NCI-H1694 (cell line): ENCODE measurements at places on chromosomes 4 and X.

DNA sequence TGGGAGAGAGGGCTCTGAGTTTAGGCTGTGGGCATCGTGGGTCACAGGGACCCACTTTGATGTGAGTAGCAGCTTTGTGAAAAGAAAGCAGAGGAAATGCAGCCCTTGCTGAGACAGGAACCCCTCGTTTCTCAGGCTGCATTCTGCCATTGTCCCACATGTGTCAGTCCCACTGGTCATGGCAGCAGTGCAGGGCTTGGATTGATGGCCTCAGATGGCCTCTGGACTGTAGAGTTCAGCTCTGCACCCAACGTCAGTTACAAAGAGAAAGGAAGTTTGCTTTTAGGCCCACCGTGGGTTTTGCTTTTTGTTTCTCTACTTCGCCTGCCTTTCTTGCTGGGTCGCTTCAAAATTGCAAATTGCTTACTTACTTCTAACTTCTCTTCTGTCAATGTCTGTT, 248.3 kb upstream of the KLF3 start:
- DNase-seq, result no peak

GRCh38 chr4:80235451-80235850, 31.0 kb upstream of the FGF5 start:
- DNase-seq, result no peak

- DNase-seq, result no peak
Measured at GRCh38 chrX:103726477-103726876, 15.8 kb downstream of the TMEM31 start.

DNA sequence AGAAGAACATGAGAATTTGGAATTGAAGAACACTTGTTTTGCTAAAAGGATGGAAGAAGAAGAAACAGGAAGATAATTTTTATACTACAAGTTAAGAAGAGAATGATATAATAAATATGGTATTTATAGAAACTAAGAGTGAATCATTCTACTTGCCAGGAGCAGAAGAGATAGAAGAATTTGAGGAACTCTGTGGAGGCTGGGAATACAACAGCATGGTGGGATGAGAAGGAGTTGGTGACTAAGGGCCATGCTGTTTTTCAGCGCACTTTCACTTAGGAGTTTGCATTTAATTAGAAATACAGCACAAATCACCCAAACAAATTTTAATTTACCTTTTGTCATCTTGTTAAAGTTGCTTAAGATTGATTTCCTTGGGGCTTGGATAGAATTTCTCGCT, 20.5 kb downstream of the HADH start:
- no peak for DNase-seq

- DNase-seq, result no peak
Measured at GRCh38 chr4:37126051-37126450, 118.5 kb upstream of the NWD2 start.

- DNase-seq, result no peak
Measured at GRCh38 chr4:110112056-110112455, 86.4 kb downstream of the ELOVL6 start.

- DNase-seq, result no peak
Measured at GRCh38 chrX:154531626-154532025, 15.0 kb downstream of the G6PD start.

DNA sequence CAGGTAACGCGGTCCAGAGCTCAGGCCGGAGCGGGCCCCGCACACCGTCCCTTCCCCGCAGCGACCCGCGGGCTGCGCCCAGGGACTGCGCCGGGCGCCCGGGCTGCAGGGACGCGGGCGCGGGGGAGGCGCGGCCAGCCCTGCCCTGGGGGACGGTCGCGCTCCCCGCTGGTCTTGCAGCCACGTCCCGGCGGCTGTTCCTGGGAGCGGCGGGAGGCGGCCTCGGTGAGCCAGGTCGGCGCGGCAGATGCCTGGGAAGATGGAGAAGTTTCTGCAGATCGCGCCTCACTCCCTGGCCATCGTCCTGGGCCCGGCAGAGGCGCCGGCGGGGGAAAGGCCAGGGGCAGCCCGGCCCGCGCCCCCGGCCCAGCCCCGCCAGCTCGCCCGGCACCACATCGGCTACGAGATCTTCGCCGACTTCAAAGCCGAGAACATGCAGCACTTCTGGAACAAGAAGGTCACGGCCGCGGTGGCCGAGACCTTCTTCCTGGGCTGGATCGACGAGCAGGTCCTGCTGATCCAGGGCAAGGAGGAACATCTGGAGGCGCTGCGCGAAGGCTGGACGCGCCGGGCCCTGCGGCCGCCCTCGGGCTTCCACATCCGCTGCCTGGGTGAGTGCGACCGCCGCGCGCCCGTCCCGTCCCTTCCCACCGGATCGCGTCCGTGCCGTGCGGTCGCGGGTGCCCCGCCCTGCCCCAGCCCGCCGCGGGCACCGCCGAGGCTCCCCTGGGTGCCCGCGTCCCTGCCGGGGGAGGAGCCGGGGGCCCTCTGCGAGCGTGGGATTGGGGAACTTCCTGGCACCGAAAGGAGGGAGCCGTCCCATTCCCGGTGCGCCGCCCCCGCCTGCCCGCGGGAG, 107.4 kb upstream of the STOX2 start:
- DNase-seq, result no peak

GRCh38 chr4:77451530-77451929, 154.1 kb upstream of the CXCL13 start:
- DNase-seq, result no peak

GRCh38 chrX:44908827-44909226, 35.8 kb downstream of the KDM6A start:
- DNase-seq, result no peak

- no peak for DNase-seq
Measured at GRCh38 chr4:184191267-184191666, 26.4 kb downstream of the ENPP6 start.

GRCh38 chr4:37675587-37676290, 10.4 kb downstream of the RELL1 start:
- DNase-seq, result no peak

DNA sequence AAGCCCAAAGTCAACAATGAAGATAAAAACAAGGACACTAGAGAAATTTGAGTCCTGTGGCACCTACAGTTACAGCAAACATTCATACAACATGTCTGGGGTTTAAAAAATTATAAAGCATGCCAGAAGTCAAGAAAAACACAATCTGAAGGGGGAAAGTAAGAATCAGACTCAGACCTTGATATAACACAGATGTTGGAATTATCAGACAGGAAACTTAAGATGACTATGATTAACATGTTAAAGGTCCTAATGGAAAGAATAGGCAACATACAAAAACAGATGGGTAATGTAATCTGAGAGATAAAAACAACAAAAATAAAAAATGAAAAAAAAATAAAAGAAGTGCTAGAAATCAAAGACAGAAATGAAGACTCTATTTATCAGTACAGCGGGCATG, 446.5 kb downstream of the SPRY1 start:
- no peak for DNase-seq

- no peak for DNase-seq
Measured at GRCh38 chr4:140046543-140046942, 107.4 kb downstream of the MAML3 start.
